ENCODE measurements at places on chromosomes 4 and X.
A peak's percentile ranks its signal among the peaks of the same experiment; 100 is the strongest.

DNA sequence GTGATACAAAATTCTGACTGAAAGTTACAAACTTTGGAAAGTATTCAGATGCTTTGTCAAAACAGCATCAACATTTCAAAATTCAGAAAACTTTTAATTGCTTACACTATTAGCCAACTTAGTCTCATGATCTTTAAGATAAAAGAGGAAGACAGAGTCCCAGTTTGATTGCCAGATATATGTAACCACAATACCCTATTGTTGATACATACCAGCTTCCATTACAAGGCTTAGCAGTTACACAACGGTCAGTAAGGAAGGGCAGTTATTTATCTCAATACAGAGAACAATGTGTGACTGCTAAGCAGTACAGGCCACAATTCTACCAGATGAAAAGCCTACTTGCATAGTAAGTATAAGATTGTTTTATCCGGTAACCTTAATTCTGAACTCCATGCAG lies 138.4 kb downstream of the SPANXN3 start:
- DNase-seq = no peak

- no peak for DNase-seq
These were observed 274.8 kb upstream of the UGT8 start for GRCh38 chr4:114323841-114324240.

DNA sequence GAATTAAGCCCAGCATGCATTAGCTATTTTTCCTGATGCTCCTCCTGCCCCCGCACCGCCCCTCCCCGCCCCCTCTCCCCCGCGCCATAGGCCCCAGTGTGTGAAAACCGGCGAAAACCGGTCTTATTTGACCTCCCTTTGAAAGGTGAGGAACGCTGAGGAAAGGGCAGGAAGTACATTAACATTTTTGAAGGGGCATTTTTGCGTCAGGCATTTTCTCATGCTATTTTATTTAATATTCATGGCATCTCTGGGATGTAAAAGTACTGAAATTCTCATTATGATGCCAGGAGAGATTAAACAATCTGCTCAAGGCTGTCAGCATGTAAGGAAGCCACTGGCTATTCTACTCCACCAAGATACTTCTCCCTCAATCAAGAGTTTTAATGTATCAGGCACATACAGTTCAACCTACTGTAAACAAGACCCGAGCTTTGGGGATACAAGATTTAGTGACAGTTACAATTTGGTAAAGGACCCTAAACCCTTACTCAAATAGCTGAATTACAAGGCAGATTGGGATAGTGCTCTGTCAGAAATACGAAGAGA lies 1.2 kb upstream of the NMU start:
- no peak for DNase-seq

DNA sequence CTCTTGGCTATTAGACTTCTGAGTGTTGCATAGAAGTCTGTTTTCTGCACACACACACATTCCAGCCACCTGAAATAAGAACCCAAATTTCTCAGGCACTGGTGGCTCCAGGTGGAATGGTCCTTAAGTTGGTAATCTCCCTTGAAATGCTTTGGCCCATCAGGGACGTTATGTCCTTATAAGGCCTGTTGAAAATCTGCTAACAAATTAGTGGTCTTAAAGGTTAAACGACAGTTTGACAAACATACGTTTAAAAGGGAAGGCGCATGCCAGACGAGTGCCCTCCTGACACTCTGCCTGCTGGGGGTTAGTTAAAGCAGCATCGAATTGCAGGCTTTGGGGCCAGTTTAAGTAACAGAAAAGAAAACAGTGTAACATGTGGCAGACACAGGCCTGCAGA lies 125.0 kb downstream of the TBX22 start:
- no peak for DNase-seq

DNA sequence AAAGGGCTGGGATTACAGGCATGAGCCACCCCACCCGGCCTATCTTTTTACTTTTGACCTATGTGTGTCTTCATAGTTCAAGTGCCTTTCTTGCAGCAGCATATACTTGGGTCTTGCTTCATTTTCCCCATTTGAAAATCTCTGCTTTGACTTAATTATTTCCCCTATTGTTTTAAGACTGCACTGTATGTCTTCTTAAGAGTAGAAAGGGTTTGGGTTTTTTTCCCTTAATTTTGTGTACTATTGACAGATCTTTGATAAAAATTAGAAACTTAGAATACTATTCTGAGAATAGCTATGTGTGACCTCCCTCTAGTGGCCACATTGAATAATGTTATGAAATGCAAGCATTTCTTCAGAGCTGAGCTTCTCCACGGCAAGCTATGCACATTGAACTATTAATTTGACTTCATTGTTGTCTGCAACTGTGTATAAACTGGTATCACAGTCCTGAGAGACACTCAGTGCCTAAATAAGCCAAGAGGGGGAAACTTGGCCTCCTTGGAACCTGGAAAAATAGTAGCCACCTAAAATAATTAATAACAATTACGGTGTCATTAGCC lies 8.7 kb upstream of the SLC25A4 start:
- DNase-seq = peak; percentile 41

DNA sequence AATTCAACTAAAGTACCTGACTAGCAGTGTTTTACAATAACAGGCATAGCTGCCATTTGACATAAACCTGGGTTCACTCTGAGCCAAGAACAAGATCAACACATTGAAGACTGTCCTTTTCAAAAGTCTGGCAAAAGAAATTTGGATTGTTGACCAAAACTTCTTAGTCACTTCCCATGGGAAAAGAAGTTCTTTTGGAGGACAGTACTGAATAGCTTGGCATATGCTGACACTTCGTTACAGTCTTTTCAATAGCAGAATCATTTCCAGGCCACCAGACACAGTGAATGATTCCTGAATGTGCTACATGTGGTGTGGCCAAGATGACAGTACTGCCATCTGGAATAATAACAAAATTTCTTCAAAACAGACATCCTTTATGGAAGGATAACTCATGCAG lies 560.3 kb downstream of the GRID2 start:
- no peak for DNase-seq

- DNase-seq = no peak
These were observed 304.7 kb upstream of the FTHL17 start for GRCh38 chrX:31376408-31377022.

DNA sequence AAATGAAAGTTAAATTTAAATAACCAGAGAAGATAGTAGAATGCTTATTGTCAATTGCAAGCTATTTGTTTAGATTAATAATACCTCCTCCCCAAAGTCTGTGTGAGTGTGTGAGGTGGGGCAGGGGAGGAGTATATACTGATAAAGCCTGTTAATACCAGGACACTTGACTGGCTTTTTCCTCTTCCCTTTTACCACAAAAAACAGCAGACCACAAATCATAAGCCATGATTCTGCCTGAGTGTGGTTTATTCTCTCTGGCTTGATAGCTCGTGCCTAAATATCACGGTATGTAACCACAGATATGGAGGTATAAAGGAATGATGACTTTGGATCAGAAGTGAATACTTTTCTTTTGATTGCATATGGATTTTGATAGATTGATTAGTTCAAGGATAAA lies 21.9 kb upstream of the SCRG1 start:
- DNase-seq = no peak

- DNase-seq = no peak
These were observed 141.0 kb downstream of the PDHA2 start for GRCh38 chr4:95980877-95981360.

DNA sequence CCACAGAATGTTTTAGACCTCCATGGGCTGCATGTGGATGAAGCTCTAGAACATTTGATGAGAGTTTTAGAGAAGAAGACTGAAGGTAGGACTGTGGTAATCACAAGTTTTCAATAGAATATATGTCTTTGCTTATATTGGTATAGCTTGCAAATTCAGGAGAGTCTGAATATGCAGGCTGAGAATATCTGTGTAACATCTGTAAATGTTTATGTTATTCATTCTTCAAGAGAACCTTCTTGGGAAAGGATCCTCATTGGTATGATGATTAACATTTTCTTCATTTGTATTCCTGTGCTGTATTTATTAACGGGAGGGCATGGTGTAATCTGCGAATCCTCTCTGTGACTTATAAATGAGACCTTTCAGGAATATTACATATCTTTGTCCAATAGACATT lies 52.1 kb upstream of the RHOH start:
- no peak for DNase-seq

- DNase-seq = peak; percentile 0
These were observed 76.7 kb downstream of the DGKK start for GRCh38 chrX:50393902-50394301.

DNA sequence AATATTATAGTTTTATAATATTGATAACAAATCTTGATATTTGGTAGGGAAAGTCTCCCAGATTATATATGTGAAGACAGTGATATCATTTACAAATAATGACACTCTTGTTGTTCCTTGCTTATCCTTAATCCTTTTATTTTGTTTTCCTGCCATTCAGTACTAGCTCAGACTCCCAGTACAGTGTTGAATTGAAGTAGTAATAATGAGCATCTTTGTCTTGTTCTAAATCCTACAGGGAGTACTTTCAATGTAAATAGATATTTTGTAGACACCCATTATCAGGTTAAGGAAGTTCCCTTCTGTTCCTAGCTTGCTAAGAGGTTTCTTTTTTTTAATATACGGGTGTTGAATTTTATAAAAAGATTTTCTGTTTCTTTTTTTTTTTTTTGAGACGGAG lies 33.0 kb downstream of the WWC2 start:
- DNase-seq = no peak

GRCh38 chr4:114015444-114015899 lies 36.0 kb upstream of the ARSJ start:
- DNase-seq = no peak

DNA sequence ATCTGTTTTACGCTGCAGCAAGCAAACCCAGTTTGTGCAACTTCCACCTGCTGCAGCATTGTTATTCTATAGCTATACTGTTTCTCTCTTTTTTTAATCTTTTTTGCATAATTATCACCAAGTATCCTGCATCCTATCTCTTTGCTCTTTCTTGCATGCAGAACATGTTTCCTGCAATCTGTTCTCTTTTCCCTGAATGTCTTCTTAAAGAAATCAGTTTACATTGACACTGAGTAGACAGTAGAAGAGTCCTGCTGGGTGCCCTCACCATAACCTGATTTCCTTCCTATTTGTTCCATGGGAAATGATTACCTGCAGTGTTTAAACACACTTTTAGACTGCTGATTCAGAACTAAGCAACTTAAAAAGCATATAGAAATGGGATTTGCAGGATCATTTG lies 964.7 kb downstream of the PCDH19 start:
- DNase-seq = no peak

- peak; percentile 40 for DNase-seq
These were observed 22.4 kb downstream of the NEXMIF start for GRCh38 chrX:74902806-74903205.

DNA sequence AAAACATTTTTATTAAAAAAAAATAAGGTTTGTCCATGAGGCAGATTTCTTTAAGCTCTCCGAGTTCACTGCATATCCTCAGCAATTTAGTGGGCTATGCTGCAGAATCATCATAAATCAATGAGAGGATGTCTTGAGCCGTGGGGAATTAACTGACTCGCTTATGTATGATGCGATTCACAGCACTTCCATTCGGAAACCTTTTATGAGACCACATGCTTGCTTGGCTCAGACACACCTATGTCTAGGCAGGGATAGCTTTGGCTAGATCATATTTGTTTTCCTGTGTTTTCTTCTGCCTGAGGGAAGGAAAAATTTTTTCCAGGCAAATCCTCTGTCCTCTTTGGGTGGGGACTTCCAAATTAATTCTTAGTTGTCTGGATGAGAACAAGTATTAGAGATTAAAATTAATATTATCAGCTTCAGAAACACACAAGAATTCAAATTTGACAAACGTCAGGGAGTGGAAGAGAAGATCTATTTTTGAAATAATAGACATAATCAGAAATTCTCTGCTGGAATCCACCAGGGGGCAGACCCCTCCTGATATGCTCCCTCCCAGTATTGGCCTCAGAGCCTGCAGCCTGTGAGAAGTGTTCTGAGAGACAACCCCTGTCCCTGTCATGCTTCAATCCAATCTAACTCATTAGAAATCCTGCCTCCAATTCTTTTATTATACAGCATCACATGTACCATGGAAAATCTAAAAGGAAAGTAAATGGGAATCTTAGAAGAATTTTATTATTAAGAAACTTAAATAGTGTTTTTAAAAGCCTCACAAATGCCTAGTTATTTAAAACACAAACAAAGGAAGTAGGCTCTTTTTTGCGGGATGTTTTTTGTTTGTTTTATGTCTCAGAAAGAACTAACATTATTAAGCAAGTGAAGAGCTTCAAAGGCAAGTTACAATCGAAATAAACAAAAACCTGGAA lies 345.1 kb upstream of the TACR3 start:
- DNase-seq = peak; percentile 74

DNA sequence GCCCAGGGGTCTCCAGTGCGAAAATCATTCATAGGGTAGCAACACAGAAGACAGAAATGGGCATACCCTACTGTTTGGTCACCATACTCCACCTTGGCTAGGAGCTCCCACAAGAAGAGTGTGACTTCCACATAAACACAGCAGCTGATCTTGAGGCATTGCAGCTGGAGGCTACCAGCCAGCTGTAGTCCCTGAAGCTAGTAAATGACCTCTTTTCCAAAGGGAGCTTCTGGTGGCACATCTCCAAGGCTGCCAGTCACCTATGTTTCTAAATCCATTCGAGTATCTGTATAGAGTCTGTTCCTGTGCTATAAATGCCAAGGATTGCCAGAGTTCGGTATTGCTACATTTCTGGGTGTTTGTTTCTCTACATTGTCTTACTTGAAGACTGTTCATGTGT lies 21.3 kb upstream of the PNPLA4 start:
- DNase-seq = no peak

DNA sequence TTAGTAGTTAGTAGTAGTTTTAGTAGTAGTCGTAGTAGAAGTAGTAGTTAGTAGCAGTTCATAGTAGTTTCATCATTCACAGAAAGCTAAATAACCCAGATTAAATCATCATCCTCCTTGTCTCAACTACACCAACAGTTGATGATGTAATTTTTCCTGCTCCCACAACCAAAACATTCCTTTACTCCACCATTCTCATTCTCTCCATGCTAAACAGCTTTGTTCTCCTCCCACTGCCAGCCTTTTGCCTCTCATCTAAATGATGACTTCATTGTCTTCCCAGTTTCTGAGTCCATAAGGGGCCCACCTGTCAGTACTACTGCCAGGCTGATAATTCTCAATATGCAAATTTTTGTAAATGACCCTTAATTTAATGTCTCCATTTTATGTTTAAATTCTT lies 68.9 kb downstream of the ARHGAP24 start:
- DNase-seq = no peak

DNA sequence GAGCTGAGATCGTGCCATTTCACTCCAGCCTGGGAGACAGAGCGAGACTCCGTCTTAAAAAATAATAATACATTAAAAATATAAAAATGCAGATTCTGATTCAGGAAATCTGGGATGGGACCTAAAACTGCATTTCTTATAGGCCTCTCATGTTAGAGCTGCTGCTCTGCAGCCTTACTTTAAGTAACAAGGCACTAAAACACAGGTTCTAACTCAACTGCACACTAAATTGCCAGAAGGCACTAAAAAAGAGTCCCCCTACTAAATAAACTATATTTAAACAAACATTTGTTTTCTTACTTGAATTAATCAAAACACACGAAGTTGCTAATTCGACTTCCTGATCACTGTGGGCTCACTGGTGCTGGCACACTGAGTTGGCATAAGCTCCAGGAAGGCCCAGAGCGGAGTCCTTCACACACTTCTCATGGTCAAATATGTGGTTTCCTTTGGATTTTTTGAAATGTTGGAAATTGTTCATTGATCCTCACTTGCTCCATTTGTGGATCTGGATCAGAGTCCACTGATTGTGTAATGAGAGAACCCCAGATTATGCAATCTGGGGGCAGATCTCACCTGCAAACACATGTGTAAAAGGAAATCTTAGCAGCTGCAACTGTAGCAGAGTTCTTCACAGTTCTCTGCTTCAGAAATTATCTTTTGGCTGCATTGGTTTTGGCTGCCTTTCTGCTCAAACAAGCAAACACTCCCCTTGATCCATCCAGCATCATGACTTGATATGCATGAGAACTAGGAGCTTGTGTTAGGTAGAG lies 59.3 kb downstream of the AFF1 start:
- DNase-seq = no peak

All from NCI-H1092 treated with DMSO at 0.1 percent for 48 hours (cell line).